ENCODE measurements at places on chromosomes 16 and 17.
A peak's percentile ranks its signal among the peaks of the same experiment; 100 is the strongest.

GRCh38 chr17:48544349-48545021 lies 424 bp downstream of the HOXB2 start:
- peak; percentile 66 for DNase-seq

GRCh38 chr17:17056156-17056539 lies 13.9 kb downstream of the MPRIP start:
- DNase-seq = peak; percentile 7

- DNase-seq = no peak
Observed at GRCh38 chr16:28078261-28078660, 14.7 kb upstream of the GSG1L start.

DNA sequence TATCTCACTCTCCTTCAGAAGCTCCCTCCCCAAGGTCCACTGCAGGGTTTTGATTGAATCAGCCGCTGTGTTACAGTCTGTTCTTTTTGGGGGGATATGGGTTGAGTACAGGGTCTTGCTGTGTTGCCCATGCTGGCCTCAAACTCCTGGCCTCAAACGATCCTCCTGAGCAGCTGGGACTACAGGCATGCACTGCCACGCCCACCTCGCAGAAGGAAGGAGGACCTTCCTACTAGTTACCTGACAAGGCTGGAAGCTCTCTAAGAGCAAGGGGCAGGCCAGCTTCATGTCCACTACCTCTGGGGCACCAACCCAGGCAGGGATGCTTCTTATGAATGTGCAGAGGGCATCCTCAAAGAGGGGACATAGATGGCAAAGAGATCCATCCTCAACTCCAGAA lies 1.9 kb upstream of the MMP28 start:
- DNase-seq = no peak

DNA sequence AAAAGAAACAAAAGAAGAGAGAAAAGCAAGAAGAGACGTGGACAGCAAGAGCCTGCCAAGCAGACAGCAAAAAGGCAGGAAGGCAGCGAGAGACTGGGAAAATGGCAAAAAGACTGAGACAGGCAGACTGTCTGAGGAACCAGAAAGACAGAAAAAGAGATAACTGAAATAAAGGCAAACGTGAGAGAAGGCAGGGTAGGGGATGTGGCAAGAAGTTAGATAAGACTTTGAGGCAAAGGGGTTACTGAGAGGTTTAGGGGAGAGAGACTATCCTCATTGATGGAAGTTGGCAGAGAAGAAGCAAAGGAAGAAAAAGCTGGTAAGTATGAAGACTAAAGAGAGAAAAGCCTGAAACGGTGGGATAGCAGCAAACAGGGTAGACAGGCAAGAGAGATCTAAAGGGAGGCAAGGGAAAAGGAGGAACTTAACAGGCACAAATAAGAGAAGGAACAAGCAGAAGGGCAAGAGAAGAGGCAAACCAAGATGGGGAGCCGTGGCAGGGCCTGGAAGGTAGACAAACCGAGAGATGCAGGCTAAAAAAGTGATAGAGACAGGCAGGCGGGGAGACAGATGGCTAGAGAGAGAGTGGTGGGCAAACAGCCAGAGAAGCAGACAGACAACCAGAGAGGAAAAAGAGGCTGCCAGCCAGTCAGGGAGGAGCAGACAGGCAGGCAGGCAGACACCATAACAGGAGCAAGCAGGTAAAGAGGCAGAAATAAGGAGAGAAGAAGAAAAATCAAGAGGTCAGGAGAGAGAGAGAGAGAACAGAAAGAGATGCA lies 7.1 kb upstream of the CHD3 start:
- DNase-seq = no peak

- DNase-seq = peak; percentile 66
Observed at GRCh38 chr17:68460715-68461114, 3.4 kb upstream of the WIPI1 start.

DNA sequence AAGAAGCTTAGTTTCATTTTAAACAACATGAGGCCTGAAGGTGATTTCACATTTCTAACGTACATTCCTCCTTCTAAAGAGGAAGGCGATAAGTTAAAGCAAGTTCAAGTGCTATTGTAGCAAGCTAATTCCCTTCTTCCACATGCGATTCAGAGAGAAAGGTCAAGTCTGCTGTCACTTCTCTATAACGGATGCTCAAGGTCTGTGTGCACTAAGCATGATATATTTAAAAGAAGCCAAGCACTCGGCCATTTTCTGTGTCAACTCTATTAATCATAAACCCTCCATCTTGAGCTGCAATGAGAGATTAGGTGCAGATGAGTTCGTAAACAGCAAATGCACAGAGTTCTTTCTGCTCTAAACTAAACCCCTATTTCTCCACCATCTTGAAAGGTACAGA lies 568.8 kb upstream of the ZFHX3 start:
- no peak for DNase-seq

DNA sequence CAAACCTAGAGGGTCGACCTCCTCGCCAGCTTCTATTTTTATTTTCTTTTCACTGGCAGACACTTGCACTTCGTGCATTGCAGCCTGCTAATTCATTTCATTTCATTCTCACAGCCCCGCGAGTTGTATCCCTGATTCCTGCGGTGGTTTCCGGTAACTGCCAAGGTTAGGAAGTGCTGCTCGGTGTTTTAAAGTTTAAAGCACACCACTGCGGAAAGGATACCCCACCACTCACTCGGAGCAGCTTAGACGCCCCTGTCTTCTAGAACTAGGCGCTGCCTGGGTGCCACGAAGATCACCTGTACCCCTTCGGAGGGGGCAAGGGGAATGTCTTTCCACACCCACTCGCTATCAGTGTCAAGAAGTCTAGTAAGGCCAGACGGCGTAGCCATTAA lies 509 bp downstream of the CNEP1R1 start:
- DNase-seq = peak; percentile 48

GRCh38 chr16:68306633-68307032 lies 4.1 kb downstream of the SLC7A6OS start:
- DNase-seq = no peak

DNA sequence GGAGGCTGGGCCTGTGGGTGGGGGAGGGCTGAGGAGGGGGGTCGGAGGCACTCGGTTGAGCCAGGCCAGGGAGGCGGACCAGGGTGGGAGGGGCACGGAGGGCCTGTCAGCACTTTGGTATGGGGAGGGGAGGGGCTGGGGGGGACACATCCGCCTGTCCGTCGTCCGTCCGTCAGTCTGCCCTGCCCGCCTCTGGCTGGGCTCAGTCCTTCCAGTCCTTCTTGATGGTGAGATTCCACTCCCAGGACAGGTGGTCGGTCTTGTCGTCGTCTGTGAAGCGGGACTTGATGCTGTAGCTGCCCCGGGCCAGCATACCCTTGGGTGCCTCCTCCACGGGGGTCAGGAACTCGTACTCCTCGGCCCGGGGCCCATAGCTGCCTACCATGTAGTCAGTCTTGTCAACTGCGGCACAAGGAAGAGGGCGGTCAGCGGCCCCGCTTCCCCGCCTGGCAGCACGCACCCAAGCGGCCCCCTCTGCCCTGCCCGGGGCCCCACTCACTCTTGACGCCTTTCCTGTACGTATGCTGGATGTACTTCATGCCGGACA lies 2.4 kb downstream of the ARHGDIA start:
- DNase-seq = no peak

GRCh38 chr16:68960910-68961309 lies 117.6 kb downstream of the TANGO6 start:
- DNase-seq = no peak

- no peak for DNase-seq
Observed at GRCh38 chr16:76346210-76346609, 69.0 kb downstream of the CNTNAP4 start.

DNA sequence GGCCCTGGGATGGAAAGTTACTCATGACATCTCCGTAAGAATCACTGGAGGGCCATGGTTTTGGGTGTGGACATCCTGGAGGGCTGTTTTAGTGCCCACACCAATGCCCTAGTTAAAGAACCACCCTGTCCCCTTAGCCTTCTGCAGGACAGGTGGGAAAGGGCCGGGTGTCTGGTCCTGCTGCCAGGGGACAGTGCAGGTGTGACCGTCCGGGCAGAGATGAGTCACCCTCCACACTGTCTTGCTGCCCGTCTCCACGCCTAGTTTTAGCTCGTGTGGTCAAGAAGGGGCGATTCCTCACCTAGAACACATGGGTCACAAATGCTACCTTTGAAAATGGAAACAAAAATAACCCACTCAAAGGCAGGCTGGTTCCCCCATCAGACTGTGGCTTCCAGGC lies 17.0 kb downstream of the CEP295NL start:
- no peak for DNase-seq

DNA sequence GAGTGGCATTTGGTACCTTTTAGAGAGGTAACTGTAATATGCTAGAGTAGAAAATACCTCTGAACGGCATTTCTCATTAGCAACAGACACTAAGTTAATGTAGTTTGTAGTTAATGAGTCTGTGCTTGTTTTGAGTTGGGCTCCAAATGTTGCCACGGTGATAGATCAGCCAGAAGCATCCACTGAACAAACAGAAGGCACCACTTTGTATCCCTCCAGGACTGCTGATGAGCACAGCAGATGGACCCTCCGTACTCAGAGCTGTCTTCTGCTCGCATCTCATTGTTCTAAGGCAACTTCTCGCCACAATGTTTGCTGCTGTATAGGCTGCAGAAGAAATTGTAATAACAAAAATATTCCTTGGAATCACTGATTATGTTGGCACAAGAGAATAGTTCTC lies 56.1 kb downstream of the TNRC6C start:
- no peak for DNase-seq

DNA sequence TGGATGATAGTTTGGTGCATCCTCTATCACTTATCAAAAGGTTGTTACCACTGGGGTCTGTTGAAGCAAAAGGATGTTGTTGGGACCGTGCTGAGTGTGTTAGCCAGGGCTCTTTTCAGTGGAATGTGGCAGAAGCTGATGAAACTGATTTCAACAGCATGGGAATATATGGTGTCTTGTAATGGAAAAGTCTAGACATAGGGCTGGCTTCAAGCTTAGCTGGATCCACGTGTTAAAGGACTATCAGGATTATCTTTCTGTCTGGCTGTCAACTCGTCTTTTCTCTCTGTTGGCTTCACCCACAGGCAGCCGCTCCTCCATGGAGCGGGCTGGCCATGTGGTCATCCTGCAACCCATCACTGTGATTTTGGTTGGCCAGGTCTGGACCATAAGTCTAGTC lies 8.7 kb downstream of the SNX29 start:
- no peak for DNase-seq

DNA sequence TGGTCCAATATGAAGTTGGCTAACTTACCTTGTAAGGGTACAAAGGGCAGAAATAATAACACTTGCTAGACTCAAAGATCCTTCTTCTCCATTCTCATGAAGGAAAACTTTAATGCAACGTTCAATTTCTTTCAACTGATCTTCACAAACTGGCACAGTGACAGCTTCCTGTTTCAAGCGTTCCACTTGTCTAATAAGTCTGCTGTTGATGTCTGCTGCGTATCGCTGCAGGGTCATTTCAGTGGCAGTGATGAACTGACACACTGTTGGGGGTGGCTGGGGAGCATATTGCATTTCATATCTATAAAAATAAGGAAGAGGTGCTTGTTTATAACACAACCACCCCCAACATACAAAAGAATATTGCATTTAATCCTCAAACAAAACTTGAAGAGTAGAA lies 33.5 kb upstream of the ARL6IP1 start:
- no peak for DNase-seq

DNA sequence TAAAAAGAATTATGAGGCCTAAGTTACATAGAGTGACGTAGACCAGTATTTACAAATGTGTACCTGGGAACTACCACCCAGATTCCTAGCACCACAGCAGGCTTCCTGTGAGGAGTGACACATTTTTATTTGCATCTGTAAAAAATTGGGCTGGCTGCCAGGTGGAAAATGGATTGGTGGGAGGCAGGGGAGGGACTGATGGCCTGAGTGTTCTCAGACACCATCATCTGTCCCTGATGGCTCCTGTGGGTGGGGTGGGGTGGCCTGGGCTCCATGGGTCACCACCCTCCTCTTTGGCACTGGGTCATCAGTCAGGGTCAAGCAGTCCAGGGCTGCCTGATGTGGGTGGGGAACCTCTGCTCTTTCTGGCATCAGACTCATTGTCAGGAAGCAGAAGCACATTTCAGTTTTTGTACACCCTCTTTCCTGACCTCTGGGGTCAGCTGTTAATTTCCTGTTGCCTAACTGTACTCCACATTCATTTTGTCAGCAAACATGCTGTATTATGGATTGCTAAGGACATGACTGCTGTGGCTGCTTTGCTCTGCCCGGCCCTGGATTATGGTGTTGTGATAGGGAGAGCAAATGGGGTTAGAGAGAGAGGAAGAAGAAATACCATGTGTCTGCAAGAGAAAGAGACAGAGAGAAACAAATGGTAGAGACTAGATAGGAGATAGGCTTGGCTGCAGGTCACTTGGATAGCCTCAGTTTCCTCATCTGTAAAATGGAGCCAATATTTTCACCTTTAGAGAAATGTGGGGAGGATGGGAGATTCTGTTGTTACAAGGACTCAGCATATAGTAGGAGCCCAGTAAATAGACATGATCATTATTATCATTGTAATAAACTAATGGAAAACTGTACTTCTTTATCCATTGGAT lies 11.6 kb upstream of the MFAP4 start:
- no peak for DNase-seq

DNA sequence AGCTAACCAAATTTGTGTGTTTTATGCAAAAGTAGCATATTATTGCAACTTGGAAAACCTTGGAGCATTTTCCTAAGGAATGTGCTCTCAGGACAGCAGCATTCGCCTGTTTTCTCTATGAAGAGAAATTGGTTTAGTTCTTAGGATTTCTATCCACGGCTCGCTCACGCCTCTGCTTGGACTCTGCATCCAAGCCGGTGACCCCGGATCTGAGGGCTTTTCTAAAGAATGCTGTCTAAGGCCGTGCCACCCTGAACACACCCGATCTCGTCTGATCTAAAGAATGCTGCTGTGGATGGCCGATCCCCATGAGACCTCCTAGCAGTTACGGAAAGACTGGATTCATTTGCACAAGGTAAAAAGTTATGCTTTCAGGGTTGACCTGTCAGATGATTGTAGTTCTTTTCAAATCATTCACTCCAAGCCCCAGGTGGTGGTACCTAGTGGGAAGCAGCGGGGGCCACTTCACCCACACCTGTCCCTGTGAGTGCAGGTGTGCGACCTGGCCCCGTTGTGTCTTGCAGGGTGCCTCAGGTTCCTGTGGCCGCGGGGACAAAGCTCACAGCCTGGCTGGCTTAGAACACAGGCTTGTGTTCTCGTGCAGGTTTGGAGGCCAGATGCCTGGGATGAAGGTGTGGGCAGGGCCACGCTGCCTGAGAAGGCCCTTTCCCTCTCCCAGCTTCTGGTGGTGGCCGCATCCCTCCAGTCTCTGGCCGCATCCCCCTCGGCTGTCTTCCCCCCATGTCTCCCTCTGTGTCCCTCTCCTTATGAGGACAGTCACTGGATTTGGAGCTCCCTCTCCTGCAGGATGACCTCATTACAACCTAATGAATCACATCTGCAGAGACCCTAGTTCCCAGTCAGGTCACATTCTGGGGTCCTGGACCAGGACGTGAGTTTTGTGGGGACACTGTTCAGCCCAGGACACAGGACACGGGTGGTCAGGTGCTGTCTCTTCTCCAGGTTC lies 71.1 kb downstream of the BANP start:
- DNase-seq = no peak

GRCh38 chr17:66781135-66781534 lies 53.8 kb upstream of the CACNG5 start:
- no peak for DNase-seq

DNA sequence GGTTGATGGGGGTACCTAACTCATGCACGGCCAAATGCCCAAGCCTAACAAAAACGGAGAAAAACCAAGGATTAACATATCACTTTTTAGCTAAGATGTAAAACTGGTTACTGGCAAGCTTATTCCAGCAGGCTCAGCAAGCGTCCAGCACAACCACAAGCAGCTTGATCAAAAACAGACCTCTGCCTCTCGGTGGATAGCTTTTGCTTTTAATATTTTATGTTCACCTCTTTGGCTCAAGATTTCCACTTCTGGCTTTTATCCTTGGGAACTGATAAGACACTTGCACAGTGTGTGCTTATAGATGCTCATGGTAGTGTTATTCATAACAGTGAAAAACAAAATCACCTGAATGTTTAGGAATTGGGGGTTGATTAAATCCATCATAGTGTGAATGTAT lies 206.9 kb upstream of the CACNG5 start:
- DNase-seq = no peak
